ENCODE measurements at places on chromosomes 3 and 15.

DNA sequence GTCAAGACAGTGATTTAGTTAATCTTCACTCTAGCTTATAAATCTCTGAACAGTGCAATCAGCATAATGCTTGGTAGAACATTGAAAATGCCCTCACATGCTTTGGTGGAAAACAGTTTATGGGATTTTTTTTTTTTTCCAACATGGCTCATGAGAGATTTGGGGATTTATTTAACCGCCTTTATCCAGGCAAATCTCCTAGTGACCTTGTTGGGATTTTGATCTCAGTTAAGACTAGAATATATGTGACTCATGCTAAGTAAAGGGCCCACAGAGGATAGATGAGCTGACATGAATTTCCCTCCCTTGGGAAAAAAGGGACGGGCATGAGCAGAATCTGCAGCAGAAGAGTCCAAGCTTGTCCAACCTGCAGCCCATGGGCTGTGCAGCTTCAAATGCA lies 18.7 kb downstream of the LRTM1 start:
- DNase-seq: no peak

DNA sequence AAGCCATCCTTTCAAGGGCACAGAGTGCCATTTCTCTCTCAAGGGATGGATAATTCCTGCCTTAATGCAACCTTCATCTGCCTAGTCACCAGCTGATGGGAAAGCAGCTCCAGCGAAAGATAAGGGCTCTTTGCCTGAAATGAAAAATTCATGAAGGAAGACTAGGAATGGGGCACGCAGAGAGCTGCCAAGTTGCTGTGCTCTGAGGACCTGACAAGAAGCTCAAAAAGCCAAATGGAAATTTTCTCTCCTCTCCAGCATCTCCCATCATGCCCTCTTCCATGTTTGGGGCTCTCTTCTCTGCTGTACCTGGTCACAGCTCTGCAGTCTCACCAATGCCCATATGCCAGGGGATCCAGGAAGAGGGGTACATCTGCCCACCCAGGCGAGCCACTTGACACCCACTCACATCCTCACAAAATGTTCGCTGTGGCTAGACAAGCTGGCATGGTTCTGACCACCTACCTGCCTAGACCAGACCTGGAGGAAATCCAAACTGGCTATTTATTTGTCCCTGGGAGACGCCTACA lies 29.3 kb upstream of the ABHD2 start:
- no peak for DNase-seq

- DNase-seq: no peak
These were observed 15.3 kb downstream of the ABTB1 start for GRCh38 chr3:127688022-127688415.

DNA sequence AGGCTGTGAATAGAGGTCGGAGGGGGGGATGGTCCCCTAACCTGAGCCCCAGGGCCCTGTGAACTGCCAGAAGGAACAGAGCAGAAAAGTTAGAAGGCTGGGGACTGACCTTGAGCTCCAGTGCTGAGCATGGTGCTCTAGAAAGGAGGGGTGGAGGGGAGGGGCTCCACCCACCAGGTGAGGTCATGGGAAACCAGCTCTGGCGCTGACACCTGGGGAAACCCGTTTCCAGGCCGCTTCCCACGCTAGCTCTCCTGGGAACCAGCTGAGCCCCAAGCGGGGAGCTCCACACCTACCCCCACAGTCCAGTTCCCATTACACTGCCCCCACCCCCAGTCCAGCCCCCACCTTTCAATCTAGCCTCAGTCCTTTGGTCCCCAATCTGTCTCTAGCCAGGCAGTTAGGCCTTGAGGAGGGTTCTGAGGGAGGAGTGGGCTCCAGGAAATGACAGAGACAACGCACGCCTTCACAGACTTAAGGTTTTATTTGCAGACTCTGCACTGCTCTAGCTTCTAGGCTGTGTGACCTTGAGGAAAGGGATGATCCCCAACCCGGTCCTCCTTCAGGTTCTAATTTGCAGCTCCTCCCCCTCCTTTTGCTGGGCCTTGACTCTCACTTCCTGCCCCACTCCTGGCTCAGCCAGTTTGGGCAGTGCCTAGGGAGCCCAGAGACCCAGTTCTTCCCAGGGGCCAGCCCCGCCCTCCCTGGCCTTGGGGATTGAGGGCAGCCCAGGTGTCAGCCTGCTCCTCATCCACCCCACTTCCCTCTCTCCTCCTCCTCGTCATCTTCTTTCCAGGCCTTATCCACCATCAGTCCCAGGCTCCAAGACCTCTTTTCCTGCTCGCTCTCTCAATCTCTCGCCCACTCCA lies 2.1 kb downstream of the RHOV start:
- DNase-seq: peak; percentile 72

DNA sequence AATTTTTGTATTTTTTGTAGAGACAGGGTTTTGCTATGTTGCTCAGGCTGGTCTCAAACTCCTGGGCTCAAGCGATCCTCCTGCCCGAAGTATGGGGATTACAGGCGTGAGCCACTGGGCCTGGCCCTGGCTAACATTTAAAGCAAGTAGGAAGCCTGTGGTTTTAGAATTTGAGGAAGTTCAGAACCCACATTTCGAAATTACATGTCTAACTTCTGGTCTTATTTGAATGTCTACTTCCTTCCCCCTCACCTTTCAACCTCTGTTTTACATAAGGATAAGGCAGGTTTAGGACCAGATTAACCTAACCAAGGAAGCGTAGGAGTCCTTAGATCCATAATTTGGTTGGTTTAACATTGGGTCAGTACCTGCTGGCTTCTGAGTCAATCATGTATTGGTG lies 120.5 kb upstream of the PROK2 start:
- DNase-seq: no peak

DNA sequence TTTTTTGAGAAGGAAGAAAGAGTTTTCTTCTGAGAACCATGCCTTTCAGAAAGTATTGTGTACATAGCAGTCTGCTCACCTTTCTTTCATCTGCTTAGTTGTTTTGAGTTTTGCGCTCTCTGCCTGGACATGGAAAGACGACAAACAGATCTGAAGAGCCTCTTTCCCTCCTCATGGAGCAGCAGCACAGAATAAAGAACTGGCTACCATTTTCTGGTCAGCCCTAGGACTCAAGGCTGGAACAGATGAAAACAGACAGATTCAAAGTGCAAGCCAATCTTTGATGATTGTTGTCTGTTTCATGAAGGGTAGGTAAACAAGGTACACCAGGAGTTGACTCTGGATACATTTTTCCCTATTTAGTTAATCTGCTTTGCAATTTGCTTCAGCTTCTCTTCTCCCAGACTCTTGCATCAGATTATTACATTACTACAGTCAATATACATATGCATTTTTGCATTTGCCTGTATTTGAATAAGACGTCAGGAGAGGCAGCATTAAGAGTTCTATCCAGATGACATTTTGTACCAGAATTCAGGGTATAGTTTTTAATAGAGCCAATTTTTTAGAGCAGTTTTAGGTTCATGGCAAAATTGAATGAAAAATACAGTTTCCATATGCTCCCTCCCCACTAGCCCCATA lies 34.7 kb upstream of the MINAR1 start:
- DNase-seq: no peak

- DNase-seq: no peak
These were observed 89.2 kb downstream of the SEC22A start for GRCh38 chr3:123290962-123291361.

DNA sequence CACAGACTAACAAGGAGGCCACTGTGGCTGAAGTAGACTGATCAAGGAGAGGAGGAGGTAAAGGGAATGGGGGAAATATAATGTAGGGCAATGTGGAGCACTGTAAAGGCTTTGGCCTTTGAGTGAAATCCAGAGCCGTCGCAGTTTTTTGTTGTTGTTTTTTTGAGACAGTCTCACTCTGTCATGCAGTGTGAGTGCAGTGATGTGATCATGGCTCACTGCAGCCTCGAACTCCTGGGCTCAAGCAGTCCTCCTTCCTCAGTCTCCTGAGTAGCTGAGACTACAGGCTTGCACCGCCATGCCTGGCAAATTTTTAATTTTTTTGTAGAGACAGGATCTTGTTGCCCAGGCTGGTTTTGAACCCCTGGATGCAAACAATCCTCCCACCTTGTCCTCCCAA lies 32.2 kb downstream of the PPP4R2 start:
- DNase-seq: no peak

GRCh38 chr3:127650236-127650635 lies 21.3 kb downstream of the PODXL2 start:
- DNase-seq: no peak

DNA sequence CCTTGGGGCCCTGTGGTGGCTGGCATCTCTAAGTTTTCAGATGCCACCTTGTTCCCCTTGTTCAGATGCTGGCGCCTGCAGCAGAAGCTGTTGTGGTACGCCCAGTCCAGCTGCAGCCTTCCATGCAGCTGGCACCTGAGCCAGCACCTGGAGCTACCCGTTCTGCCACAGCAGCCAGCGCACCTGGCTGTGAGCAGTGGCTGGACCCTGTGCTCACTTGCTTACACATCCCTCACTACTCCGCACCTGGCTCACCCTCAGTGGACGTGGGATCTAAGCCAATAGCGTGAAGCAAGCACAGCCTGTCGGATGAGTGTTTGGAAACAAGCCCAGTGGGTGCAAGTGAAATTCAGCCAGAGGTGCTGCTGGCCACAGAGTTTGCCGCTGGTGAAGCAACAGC lies 607.5 kb upstream of the BCHE start:
- no peak for DNase-seq

- no peak for DNase-seq
These were observed 16.2 kb upstream of the DENND6A start for GRCh38 chr3:57709031-57709430.

DNA sequence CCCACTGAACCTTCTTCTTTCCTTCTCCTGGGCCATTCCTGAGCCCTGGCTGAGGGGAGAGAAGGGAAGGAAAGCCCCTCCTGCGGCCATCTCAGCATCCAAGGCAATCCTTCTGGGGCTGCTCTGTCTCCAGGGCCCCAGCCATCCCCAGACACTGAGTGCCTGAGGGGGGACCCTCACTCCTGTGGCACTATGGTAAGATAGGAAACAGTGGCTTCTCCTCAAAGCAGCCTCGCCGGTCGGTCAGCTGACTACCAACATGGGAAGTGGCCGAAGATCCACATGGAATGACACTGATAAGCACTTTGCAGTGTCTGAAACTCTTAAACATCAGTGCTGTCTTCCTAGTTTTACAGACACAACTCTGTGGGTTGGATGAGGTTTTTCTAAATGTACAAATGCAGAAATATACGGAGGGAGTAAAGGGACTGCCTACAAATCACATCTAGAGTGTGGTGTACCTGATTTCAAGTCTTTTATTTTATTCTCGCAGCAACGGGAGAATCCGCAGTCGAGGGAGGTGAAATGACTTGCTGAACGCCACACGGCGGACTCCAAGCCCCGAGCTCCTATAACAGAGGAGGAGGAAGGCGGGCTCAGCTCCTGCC lies 973 bp upstream of the ITPKA start:
- DNase-seq: no peak

- DNase-seq: no peak
These were observed 321.0 kb upstream of the TGFBR2 start for GRCh38 chr3:30285188-30286006.

GRCh38 chr15:73724212-73724611 lies 28.9 kb downstream of the INSYN1 start:
- no peak for DNase-seq

DNA sequence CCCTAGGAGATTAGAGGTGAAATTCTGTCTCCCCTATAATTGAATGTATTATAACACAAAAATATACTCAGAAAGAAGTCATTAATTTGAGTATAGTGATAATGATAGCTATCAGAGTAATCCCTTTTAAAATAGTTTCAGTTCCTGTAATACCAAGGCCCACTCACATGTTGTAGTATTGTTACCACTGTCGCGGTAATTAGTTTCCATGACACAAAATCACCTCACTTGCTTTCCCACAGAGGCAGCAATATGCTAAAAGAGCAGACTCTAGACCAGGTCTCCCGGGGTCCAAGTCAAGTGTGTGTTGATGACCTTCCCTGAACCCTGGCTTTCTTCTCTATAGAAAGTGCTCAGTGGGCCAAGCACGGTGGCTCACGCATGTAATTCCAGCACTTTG lies 39.5 kb upstream of the NSMCE3 start:
- DNase-seq: no peak

- DNase-seq: peak; percentile 49
These were observed 817.0 kb downstream of the TUSC7 start for GRCh38 chr3:117526470-117527079.

GRCh38 chr3:152056481-152056880 lies 183.0 kb downstream of the SUCNR1 start:
- no peak for DNase-seq

DNA sequence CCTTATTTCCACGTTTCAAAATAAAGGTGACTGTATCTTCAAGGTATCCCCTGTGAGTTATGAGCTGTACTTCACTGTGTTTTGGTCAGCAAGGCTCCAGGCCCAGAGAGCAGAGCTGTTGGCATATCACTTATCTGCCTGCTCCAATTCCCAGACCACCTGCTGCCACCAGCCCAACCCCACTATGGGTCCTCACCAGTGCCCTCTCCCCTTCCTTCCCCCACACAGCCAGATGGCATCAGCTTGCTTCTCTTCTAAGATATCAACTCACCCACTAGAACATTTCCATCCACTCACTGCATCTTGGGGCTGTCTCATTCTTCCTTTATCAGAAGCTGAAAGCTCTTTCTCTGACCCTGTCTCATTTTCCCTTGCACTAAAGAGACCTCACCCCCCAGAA lies 136.9 kb upstream of the EIF1B start:
- DNase-seq: no peak

DNA sequence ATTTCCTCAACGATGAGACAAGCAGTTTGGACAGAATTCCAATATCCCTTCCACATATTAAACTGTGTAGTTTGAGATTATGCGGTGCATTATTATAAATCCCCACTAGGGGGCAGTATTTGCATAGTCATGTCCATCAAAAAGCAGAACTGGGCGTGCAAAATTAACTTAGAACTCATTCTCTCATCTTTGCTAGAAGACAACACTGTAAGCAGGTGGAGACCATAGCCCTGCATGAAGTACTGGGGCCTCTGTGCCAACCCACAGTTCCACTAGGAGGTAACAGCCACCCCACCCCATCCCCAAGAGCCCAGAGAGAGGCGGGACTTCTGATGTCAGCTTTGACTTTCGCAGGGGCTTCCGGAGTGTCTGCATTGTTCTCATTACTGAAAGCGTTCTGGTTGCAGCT lies 106.6 kb upstream of the TMC3 start:
- DNase-seq: peak; percentile 70

DNA sequence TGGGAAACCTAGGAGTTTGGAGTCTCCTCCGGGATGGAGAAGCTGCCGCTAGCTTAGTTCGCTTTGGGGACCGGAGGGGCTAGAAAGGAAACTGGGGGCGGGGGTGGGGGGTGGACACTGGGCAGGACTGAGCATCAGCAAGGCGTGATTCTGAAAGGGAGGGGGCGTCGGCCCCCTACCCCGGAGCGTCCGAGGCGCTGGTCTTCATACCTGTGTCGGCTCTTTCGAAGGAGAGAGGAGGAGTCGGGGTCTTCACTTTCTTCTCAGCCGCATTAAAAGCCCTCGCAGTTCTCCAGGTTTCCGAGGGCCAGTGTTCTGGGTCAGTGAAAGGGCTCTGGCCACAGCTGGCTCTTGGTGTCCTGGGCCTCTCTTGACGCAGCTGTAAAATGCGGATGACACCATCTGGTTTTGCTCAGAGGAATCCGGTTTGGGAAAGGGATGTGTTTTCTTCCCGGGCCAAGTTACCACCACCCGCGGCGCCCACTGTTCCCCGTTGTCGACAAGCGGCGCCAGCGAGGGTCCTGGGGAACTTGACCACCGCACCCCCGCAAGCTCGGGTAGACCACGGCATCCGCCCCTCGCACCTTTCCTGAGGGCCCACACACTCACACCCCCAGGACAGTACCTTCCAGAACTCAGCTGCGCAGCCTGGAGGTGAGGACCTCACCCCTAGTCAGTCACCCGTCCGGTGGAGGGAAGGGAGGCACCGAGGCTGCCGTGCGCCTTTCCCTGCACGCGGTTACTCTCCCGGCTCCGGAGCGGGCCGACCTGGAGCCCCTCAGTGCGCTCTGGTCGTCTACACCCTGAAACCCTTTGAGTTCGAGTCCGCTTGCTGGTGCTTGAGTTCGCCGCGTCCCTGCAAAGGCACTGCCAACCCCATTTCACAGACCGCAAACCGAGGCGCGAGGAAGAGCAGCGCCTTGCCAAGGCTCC lies 660 bp downstream of the CCK start:
- no peak for DNase-seq
